ENCODE measurements at places on chromosomes 3 and 15. TPM values are rescaled to one million over a fixed set of nuclear protein-coding genes. Genes with fewer than 3 reads are reported as not detected.

- no peak for DNase-seq
Measured at GRCh38 chr3:143145906-143146305, 26.3 kb downstream of the CHST2 start.

DNA sequence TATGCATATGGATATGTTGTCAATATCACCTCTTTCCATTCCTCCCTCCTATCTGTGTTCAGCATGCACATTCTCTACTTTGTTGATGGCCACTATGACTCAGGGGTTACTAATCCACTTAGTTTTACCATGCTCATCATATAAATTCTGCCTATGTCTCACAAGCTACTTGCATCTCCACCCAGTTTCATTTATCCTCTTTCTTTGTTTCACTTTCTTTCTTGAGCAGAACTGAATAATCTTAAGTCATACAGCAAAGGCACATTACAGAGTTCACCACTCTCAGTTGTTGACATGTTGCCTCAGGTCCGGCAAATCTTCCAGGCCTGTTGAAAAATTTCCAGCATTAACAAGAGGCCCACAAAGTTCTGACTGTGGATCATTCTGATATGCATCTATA lies 71.5 kb downstream of the SSR3 start:
- DNase-seq = peak; percentile 85

DNA sequence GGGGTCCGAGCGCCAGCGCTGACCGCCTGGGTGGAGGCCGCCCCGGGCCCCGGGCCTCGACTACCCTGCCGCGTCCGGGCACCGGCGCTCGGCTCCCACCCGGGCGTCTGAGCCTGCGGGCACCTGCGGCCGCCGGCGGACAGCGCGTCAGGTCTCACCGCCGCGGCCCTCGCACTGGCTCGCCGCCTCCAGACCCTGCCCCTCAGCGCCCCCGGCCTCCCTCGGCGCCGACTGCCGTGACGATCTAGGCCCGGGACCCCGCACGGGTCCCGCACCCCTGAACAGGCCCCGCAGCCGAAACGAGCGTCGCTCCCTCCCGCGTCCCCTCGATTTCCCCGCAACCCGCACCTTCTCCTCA lies 297 bp downstream of the PRC1 start:
- DNase-seq = no peak

DNA sequence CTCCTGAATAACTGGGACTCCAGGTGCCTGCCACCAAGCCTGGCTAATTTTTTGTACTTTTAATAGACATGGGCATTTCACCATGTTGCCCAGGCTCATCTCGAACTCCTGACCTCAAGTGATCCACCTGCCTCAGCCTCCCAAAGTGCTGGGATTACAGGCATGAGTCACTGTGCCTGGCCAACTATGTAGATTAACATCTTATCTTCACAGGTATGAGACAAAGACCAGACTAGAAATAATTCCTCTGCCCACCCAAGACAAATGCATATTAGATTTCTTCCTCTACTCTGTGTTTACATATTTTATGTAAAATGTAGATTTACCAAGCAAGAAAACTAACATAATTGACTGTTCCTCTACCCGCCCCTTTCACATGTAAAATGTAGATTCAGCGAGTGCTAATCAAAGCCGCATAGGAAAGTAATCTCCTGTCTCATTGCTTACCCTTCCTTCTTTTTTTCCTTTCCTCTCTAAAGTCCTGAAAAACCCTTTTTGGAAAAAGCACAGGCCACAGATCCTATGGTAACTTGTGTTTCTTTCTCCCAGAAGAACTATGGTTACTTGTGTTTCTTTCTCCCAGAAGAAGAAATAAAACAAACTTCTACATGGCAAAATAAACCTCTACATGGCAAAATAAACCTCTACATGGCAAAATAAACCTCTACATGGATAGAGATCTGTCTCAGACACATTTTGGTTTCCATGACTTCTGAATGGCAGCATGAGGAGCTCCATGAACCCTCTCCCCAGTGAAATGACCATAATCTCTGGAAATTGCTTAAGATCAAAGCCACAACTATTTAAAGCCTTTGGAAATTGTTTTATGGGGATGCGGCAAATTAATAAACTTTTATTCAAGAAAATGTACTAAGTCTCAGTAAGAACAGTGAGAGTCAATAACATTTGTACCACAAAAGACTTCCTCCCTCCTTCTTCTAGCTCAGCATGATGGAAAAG lies 9.1 kb upstream of the ABHD2 start:
- DNase-seq = no peak

DNA sequence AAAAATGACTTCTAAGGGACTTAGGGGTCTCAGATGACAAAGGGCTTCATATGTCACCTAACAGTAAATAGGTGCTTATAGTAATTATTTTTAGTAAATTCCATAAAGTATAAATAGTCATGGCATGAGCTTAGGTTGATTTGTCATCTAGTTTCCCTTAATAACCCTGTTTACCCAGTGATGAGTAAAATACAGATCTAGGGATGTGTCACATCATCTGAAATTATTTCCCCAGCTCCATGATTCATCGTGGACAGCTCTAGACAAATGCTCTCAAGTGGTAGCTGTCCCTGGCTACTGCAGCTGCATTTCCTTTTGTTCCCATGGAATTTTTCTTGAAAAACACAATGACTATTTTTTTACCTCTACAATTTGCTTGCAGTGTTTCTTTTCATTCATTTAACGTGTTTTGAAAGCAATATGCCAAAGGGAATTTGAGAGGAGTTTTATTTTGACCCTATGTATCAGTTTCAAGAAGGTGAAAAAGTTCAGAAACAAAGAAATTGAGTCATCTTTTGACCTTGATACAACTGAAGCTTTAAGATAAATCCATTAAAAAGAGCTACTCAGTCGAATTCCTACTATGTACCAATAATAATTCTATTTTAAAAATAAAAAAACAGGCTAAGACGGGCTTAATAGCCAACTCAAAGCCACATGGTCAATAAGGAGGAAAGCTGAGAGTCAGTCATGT lies 241.6 kb downstream of the KCNMB2 start:
- DNase-seq = peak; percentile 98

SNX33 gene
- total RNA-seq = 15.0 TPM
